ENCODE measurements at places on chromosomes 12 and 14. TPM values are rescaled to one million over a fixed set of nuclear protein-coding genes. Genes with fewer than 3 reads are reported as not detected.
A peak's percentile ranks its signal among the peaks of the same experiment; 100 is the strongest.

Gene TMEM119
- polyA plus RNA-seq = 3.2 TPM

DNA sequence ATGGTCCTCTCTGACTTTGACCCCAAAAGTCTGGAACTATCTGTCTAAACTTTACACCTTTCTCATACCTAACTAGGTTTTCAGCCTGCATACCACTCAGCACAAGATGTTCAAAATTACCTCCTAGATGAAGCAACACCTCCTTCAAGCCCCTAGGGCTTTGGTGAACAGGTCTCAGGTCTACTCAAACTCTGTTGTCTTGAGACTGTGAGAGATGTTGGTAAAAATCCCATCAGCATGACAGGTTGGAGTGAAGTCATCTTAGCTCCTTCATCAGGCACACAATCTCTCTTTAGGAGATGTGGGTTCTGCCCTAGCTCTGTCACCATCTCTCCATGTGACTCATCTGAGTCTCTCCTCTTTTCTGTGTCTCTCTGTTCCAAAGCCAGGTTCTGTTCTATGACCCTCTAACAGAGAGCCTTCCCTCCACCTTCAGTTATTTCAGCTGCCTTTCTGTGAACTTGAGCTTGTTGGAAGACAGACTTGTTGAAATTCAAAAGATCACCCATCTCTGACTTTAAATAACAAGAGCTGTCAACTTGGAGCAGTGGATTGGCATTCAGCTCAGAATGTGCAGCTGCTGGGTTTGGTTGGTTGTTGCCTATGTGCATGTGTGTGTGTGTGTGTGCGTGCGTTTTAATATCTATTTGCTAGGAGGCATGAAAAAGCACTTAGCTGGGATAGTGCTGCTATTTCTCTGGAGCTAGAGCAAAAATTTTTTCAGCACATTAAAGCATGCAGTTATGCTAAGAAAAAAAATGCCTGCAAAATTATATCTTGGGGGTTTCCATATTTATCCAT is 130.7 kb downstream of the CRACR2A start:
- DNase-seq = no peak

DNA sequence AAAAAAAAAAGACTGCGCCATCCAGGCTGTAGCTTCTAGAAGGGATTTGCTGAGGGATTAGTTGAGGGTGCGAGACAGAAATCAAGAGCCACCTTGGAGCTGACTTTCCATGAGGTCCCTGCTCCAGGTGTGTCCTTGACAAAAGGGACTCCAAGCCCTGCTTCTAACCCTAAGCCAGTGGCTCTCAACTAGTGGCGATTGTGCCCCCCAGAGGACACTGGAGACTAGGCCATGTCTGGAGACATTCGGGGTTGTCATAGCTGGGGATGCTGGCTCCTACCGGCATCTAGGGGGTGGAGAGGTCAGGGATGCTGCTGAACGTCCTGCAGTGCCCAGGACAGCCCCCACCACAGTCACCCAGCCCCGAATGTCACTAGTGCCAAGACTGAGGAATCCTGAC is 40.6 kb downstream of the SPRING1 start:
- no peak for DNase-seq

- no peak for DNase-seq
Observed at GRCh38 chr12:117092886-117093285, 6.3 kb downstream of the TESC start.

GRCh38 chr14:77071938-77072388 is 26.1 kb upstream of the CIPC start:
- no peak for DNase-seq

DNA sequence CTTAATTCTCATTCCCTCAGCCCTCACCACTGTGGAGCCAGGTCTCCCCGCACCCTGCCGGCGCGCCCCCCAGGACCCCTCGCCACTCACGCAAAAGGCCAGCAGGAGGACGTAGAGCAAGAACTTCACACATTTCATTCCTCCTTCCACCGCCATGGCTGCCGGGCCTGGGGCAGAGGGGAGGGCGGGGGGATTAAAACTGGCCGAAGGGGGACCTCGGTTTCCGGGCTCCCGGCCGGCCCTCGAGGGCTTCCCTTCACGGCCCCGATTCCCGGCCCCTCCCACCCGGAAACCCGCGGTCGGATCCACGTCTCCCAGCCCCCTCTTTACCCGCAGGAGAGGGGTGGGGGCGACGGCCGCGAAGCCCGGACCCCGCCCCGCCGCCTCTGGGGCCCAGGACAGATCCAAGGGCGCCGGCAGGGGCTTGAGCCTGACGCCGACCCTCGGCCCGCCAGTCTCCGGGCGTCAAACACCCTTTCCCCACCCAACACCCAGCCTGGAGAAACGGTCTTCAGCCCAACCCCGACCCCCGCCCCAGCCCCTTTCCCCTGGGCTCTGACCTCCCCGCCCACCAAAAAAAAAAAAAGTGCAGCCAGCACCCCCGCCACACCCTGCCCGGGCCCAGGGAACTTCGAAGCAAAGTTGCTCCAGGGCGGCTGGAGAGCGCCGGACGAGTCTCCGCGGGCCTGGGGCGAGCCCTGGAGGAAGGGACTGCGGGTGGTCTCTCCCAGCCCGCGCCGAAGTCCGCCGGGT is 447 bp downstream of the CD63 start:
- peak; percentile 94 for DNase-seq

DNA sequence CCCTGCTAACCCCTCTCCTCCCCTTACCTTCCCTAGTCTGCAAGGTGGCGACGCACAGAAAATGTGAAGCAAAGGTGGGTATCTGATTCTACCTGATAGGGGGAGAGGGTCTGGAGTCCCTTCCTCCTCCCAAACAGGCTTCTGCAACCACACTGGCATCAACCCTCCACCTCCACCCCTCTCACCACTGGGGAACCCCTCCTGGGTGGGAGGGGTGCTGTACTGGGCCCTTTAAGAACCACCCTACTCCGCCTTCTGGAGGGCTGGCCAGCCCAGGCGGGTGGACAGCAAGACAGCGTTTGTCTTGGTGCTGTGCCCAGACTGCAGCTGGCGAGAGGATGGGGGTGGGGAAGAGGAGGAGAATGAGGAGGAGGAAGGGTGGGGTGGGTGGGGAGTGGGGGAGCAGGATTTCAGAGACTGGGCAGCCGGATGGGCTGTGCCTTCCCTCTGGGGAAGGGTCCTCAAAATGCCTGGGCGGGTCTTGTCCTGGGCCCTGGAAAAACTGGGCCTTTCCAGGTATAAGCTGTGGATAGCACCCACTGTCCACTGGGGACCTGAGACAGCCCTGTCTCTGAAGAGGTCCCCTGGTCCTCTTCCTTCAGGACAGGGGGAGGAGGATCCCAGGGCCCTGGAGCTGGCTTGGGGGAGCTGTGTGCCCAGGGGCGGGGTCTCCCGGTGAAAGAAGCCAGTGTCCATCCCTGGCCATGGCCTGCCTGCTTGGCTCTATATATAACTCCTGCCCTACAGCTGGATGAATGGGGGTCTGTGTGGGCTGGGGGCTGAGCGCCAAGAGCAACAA is 2.8 kb downstream of the TNS2 start:
- DNase-seq = peak; percentile 95

Gene COX8C
- polyA plus RNA-seq = 0.32 TPM

Gene NDUFA12
- polyA plus RNA-seq = 741 TPM

Gene TEX22
- polyA plus RNA-seq = 0.05 TPM

DNA sequence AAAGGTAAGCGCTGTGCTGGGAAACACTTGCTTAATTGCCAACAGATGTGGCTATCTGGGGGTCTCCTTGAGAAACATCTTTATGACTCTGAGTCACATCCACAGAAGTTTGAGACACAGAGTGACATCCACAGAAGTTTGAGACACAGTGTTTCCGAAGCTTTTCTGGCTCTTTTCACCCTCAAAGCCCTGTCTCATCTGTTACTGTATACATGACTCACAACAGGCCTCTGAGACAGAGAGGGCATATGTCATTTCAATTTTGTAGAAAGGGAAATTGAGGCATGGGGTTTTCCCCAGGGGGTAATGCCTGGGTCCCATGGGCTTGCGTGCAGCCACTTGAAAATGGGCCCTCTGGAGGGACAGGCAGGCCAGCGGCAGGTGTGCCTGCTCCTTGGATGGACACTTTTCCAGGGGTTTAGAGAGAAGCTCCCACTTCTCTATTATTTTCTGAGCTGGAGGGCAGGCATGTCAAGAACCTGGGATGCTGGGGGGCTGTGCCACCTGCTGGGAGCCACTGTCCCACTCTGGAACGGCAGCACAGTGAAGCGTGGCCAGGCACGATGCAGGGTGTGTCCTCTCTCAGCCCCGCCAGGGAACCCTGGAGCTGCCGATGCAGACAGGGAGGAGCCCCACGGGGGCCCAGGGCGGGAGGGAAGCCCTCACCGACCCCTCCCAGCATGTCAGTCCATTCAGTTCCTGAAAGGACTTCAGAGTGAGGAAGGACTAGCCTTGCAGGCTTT is 111.3 kb upstream of the FKBP4 start:
- DNase-seq = no peak

DNA sequence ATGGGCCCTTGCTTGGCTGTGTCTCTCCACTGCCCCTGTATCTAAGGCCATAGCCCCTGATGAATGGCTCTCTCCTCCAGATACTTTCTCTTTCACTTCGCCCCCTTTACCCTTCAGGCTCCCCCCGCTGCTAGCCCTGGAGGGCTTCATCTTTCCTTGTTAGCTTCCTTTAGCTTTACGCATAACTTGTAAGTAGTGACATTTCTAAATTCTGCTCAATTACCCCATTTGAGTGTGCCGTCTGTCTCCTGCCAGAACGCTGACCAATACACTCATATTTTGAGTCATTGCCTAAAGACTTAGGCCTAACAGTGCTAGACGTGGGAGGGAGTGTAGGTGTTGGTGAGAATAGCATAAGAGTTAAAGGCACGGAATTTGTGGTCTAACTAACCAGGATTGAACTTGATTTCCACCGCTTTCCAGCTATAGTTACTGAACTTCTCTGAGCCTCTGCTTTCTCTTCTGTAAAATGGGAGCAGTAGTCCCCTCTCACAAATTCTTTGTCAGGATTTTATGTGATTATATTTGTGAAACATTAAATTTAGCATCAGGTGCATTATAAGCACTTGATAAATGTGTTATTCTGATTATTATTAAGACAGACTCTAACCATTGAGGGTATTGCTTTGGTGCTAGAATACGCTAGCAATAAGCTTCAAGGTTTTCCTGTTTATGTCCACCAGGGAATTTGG is 129.3 kb downstream of the ZFP36L1 start:
- no peak for DNase-seq

Gene CRADD
- 32.3 TPM for polyA plus RNA-seq

DNA sequence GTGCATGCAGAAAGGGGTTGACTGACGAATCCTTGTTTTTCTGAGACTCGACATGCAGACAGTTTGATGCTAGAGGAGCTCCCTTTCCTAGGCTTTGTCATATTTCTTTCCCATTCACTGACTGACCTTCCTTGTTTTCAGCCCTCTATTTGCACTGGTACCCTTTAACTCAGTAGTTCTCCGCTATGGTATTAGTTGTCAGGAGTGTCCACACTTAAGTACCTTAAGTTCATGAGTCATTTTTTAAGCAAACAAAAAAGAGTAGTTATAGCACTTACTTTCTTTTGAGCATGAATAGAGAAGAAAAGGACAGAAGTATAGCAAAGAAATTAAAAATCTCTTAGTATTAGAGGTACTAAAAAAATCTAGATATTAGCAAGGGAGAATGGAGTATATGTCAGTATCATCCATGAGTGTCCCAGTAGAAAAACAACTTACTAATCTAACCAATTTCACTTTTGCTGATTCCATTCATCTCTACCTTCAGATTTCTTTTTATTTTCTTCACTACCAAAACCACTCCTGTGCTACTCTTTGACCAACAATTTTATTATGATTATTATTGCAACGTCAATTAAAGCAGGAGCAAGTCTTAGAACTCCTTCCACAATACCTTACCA is 8.3 kb downstream of the ATP2B1 start:
- DNase-seq = no peak

Gene M6PR
- 55.8 TPM for polyA plus RNA-seq

- no peak for DNase-seq
Observed at GRCh38 chr12:58313091-58313855, 371.9 kb downstream of the ATP23 start.

DNA sequence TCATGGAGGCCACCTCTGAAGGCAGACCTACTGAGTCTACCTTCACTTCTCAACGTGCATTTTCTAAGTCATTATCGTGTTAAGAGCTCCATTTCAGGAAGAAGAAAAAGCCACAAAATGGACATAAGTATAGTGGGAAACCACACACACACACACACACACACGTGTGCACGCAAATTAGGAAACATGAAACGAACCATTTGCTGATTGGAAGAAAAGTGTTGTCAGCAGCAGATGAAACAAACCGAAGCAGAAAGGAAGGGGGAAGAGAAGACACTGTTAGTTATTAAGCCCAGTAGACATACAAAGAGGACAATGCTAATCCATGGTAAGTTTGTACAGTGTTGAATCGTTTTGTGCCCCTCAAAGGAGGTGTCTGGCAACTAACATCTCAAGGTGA is 9.9 kb upstream of the VPS33A start:
- DNase-seq = no peak

- DNase-seq = no peak
Observed at GRCh38 chr14:73606271-73606670, 6.0 kb upstream of the ACOT6 start.

- no peak for DNase-seq
Observed at GRCh38 chr14:77116172-77116817, 18.2 kb downstream of the CIPC start.

- DNase-seq = no peak
Observed at GRCh38 chr14:36105401-36105800, 71.1 kb downstream of the PTCSC3 start.

Gene C12orf75
- polyA plus RNA-seq = 2.1 TPM

DNA sequence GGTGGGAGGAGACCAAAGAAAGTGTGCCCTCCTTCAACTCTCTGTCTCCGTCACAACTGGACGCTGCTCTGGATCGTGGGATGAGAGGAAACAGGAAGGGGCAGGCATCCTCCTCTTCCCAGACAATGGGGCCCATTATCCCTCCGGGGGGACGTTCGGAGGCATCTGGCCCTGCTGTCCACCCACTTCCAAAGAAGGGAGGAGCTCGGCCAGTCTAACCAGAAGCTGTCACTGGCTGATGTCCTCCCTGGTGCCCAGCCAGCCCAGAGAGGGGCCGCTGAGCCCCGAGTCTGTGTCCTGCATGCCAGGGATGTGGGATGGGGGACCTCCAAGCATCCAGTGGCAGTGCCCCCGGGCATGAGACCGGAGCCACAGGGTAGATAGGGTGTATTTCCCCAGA is 39.8 kb upstream of the MEG3 start:
- no peak for DNase-seq

- DNase-seq = no peak
Observed at GRCh38 chr12:3655328-3655900, 97.5 kb downstream of the CRACR2A start.

- no peak for DNase-seq
Observed at GRCh38 chr14:35688126-35688826, 120.8 kb downstream of the RALGAPA1 start.

Gene PCED1B
- 1.3 TPM for polyA plus RNA-seq

Gene TRIM9
- 0.79 TPM for polyA plus RNA-seq

Gene ATF7IP
- polyA plus RNA-seq = 13.3 TPM

DNA sequence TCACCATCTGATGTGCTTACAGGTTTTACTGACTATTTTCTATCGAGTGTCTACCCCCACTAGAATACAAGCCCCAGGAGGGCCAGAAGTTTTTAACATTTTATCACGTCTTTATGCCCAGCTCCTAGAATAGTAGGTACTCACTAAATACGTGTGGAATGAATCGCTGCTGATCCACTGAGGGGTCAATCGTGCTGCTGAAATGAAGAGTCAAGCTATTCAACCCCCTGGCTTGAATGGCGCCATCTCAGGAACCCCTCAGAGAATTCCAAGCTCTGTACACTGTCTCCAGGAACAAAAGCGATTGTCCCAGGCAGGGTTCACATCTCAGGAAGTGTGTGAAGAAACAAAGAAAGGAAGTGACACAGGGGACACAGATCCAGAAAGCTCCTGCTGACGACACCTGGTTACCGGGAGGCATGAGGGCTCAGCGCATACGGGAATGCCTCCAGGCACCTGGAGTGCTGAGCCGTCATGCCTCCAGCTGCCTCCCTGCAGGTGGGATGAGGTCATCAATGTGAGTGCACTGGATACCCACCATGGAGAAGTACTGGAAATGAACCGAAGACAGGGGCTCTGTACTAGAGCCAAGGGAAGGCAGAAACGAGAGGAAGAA is 45.6 kb downstream of the PITPNM2 start:
- DNase-seq = no peak
